Islet precursor cell (in vitro differentiated cells): ENCODE measurements at places on chromosomes 13 and 19.

DNA sequence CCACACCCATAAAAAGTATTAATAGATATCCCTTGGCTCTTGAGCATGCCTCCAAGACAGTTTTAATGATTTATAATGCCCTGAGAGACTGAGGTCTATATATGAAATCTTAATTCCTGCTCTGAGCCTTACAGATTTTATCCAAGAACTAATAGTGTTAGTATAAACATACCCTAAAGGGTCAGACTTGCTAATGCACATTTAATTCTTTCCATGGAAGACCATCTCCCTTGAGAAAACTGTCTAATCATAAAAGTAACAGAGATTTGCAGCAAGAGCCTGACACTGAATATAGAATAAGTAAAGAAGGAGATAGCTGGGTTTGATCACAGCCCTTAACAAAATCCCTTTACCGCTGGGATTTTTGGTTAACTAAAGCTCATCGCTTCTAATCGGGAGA lies 650.8 kb upstream of the KLF12 start:
- DNase-seq = no peak

DNA sequence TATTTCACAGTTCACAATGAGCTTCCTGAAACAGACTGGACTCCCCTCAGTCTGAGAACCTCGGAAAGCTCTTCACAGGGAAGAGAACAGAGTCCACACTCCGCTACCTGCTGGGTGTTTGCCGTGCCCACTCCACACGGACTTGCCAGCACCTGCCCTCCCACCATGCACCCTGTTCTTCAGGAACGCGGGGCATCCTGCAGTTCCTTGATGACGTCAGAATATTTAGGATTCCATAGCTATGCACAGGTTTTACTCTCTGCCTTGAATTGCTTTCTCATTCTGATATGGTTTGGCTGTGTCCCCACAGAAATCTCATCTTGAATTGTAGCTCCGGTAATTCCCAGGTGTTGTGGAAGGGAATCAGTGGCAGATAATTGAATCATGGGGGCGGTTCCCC lies 74.4 kb upstream of the FARP1 start:
- no peak for DNase-seq

DNA sequence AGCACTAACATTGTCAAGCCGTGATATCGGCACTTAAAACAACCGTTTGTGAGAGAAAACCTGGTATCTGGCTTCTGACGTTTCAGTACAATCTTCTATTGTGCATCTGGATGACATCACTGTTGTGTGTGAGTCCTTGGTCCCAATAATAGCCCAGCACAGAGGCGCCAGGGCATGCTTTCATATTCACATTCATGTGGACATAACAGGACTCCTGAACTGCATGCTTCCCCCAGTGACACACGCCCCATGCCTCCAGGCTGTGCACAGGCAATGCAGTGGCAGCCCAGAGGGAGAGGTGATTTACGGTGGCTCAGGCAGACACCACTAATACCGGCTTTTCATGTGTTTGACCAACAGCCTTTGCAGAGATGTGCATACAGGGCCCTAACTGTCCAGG lies 58.1 kb downstream of the MRPL57 start:
- DNase-seq = peak; percentile 87

DNA sequence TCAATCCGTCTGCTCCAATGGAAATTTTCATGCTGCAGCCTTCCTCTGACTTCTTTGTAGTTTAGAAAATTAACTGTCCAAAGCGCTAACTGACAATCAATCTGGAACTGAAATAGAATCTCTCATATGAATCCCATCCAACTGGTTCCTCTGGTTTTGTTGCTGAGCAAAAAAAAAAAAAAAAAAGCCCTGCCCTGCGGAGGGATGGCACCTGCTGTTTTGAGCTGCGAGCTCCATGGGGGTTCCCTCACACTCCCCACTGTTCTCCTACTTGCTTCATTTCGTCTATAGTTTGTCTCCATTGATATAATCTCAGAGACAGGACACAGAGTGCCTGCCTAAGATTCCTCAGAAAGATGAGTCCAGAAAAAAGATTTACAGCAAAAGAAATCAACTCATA lies 33.4 kb downstream of the FAAP24 start:
- no peak for DNase-seq

DNA sequence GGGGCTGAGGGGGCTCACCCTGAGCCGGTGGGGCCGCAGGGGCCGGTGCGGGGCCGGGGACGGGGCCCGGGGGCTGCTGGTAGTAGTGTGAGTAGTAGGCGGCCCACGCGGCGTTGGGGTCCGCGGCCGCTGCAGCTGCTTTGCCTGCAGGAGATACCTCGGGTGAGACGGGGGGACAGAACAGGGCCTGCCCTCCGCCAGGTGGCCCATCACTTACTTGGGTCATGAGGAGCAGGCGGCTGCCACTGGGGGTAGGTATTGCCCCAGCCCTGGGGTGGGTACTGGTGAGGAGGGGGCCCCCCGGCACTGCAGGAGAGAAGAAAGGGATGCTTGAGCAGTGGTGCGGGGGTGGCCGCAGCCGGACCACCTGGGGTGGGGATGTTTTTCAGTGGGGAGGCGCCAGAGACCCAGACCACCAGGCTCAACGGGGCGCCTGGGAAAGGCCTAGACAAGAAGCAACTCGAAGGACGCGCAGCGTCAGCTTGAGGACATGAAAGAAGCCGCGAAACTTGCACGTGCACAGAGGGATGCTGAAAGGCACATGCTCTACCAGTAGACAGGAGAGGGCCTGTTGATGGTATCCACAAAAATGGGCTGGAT lies 8.9 kb downstream of the KHSRP start:
- DNase-seq = no peak
